ENCODE measurements at places on chromosomes 2 and 18. TPM values are rescaled to one million over a fixed set of nuclear protein-coding genes. Genes with fewer than 3 reads are reported as not detected.

HJURP gene
- 43.1 TPM for total RNA-seq

PAX8 gene
- 0.38 TPM for total RNA-seq

RAX gene
- total RNA-seq: not detected

SPP2 gene
- total RNA-seq: not detected

CXCR4 gene
- 0.85 TPM for total RNA-seq

SMIM21 gene
- total RNA-seq: not detected

ANKRD62 gene
- total RNA-seq: under 0.01 TPM

Measured in regular cardiac myocyte (primary cell).